ENCODE measurements at places on chromosomes 7 and 10.

GRCh38 chr10:78623578-78624215 is 445.1 kb upstream of the ZMIZ1 start:
- DNase-seq = no peak

DNA sequence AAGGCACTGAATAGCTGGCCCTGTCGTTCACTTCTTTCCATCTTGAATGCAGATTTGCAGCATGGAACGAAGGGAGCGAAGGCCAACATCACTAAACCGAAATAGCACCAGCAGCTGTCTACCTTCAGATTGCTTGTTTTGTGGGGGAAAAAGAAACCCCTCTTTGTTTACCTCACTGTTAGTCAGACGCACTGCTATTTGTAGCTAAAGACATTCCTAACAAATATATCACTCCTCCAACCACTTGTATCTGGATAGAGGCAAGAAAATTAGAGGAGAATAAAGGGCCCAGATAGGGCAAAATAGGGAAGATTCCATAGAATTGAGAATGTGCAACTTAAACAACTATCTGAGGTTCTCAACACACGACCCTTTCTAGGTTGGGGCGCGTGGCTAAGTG is 26.5 kb downstream of the ANK3 start:
- DNase-seq = no peak

- DNase-seq = no peak
Measured at GRCh38 chr7:116671681-116672595, at the start of gene MET. MET (plus strand) TSS chr7:116672196; CDS start chr7:116699085, 26,889 bp downstream.

GRCh38 chr7:117489430-117489829 is 9.6 kb downstream of the CFTR start:
- no peak for DNase-seq

- DNase-seq = no peak
Measured at GRCh38 chr10:76451911-76452310, 1020.5 kb downstream of the LRMDA start.

GRCh38 chr7:32039000-32039756 is 31.0 kb downstream of the PDE1C start:
- no peak for DNase-seq

DNA sequence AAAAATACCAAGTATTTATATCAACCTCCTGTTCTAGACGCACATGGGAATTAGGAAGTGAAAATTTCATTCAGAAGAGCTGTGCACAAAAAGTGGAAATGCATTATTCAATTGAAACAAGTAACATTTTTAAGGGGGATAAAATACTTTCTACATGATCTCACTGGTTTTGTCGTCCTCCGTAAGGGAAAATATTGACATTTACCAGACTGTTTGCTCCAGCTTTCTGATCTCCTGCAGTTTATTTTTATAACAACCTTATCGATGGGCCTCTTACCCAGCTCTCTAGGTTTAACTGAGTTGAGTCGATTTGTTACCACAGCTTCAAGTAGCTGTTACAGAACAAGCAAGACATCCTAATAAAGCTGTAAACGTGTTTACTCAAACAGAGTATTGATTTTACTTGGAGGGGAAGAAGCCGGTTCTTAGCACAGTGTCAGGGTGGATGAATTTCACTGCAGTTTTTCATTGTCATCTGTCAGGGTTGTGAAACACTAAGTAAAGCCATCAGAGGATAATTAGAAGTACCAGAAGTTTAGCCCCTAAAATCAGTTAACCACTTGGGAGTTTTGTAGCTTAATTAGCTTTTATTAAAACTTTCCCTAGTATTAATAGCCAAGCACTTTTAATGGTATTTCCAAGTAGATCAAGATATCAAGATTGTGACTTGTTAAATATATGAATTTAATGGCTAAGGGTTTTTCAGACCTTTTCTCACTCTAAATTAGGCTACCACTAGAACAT is 142.6 kb upstream of the KAT6B start:
- no peak for DNase-seq

GRCh38 chr7:50709151-50709550 is 73.5 kb downstream of the GRB10 start:
- DNase-seq = no peak

DNA sequence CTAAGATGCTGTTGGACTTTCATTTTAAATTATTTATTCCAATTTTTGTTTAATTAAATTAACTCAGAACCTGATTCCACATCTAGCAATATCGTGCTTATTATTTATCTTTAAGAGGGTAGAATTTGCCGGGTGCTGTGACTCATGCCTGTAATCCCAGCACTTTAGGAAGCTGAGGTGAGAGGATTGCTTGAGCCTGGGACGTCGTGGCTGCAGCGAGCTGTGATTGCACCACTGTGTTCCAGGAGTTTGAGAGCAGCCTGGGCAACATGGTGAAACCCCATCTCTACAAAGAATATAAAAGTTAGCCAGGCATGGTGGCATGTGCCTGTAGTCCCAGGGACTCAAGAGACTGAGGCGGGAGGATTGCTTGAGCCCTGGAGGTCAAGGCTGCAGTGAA is 47.8 kb downstream of the ZFAND4 start:
- no peak for DNase-seq

DNA sequence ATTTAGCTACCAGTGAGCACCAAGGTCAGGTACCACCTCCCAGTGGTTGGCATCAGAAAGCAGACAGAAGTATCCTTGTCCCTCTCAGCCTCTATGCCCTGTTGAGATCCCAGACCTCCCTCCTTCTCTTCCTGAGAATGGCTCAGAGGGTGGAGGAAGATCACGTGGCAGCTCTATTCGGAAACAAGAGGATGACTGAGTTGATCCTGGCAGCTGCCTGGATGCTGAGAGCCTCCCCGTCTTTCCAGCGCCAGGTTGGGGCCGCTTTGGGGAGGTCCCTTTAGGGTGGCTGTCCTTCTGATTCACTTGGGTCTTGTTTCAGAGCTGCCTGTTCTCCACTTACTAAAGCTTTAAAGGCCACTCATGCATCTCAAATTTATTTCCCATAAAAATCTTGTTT is 36.9 kb upstream of the NPFFR1 start:
- DNase-seq = no peak

DNA sequence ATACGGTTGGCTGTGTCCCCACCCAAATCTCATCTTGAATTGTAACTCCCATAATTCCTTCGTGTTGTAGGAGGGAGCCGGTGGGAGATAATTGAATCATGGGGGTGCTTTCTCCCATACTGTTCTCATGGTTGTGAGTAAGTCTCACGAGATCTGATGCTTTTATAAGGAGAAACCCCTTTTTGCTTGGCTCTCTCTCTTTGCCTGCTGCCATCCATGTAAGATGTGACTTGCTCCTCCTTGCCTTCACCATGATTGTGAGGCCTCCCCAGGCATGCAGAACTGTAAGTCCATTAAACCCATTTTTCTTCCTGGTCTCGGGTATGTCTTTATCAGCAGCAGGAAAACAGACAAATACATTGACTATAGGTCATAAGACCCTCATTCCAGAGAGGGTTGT is 15.9 kb upstream of the ST8SIA6 start:
- no peak for DNase-seq

DNA sequence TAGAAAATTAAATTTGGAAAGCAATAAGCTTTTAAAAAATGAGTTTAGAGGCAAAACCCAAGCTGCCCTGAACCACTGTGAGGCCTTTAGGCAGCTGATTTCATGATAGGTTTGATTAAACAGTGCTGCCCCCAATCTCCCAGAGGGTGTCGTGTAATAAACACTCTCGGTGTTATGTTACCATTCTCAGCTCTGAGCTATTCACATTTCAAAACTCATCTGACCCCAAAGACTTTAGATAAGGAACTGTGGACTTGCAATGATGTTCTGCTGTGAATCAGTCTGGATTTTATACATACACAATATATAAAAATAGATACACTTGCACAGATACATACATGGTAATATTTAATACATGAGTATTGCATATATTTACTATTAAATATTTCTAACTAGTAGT is 120.4 kb downstream of the MALRD1 start:
- no peak for DNase-seq

DNA sequence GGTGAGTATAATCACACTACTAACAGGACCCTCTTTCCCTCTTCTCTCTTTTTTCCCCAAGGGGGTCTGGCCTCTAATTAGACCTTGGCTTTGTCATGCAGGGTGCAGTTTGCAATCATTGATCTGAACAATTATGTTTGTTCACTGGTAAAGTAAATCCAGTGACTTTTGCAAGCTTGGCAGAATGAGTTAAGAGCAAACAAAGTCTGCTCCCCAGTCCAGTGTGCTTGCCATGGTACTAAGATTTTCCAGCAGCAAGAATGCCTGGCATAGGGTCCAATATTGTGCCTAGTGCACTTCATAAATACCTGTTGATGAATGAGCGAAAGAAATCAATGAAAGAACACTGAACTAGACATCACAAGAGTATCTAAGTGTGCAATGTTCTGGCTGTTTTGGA is 43.9 kb downstream of the PLXDC2 start:
- no peak for DNase-seq

DNA sequence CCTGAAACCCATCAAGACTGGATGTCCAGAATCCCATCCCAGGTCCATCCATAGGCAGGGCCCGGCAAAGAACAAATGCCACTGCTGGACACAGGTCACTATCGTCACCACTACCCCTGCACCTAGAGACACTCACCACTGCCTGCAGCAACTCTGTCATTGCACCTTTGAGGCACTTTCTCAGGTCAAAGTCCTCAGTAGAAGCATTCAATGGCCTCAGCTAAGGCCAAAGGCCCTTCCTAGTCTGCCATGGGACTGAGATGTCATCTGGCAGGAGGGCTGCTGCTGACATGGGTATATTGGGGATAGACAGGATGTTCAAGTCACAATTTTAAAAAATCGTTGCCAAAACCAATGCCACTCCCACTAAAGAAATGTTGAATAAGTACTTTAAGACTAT is 58.7 kb downstream of the GPAM start:
- no peak for DNase-seq

DNA sequence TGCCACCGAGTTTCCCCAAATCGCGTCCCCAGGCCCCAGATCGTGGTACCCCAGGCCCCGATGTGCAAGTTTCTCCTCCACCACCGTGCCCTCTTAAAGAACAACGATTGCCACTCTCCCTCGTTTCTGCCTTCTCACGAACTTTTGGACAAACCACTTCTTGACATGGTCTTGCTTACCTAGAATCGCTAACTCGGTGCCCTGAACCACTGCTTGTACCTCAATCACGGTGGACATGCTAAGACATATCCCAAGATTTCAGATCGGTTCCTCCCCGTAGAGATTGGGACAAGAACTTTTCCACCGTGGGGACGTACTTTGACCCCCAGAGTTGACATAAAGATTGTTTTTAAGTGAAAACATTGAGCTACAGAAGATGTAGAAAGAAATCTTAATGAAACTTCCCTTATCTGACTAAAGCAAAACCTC is 477 bp upstream of the ZC3HAV1 start:
- no peak for DNase-seq

DNA sequence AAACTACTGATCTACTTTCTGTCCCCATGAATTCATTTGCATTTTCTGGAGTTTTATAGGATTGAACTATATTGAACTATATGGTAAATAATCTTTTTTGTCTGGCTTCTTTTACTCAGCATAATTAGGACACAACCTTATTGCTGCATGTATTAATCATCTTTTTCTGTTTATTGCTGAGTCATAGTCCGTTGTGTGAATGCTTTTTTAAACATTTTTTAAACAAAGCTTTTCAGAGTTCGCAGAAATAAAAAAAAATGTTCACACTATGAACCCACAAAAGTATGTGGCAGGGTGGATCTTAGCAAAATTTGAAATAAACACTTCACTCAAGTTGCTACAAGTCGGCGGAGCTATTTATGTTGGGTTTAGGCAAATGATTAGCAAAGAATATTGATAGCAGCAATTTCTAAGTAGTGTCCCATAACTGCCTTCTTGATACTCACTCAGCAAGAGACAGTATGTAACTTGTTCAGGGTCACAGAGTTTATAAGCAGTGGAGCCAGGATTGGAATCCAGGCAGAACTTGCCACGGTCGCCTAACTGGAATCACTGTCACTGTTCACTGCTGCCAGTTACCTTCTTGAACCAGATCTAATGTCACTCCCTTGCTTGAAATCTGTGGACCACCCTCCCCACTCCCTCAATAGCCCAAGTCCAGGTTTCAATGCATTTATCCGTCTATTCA is 5.6 kb downstream of the CH25H start:
- DNase-seq = no peak

DNA sequence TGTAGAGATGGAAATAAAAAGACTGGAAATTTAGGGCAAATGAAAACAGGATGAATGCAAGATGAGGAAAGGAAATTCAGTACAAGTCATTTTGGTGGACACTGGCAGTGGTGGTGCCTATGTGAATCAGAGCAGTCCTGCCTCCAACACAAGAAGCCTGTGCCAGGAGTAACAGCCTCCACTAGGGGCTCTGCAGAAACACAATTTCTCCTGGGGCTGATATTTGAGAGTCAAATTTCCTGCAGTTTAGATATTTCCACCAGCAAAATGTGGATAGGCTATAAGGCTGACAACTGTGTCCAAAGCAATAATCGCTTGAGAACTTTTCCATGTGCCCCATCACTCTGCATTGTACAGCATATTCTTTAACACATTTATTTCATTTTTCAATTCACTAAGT is 4.7 kb upstream of the PLXDC2 start:
- DNase-seq = no peak

GRCh38 chr7:30175180-30175579 is 40.4 kb downstream of the MTURN start:
- DNase-seq = no peak

- DNase-seq = no peak
Measured at GRCh38 chr7:31234836-31235605, 105.5 kb downstream of the NEUROD6 start.

GRCh38 chr10:28970231-28970630 is 292.9 kb downstream of the BAMBI start:
- no peak for DNase-seq

GRCh38 chr10:526651-527312 is 162.7 kb downstream of the DIP2C start:
- no peak for DNase-seq

DNA sequence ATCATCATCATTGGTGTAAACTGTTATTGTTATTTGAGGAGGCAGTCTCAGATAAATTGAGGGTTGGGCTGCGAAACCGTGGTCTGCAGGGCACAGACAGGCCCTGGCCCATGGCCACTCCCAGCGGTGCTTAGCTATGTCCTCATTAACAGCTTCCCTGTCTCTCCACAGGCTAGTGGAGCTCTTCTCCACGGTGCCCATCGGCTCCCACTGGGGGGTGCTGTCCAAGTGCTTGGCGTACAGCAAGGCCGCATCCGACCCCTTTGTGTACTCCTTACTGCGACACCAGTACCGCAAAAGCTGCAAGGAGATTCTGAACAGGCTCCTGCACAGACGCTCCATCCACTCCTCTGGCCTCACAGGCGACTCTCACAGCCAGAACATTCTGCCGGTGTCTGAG is 21.6 kb downstream of the GPR26 start:
- no peak for DNase-seq

GRCh38 chr7:6453734-6454133 is 6.0 kb upstream of the DAGLB start:
- no peak for DNase-seq

GRCh38 chr10:103843854-103844570 is 11.4 kb downstream of the SH3PXD2A start:
- no peak for DNase-seq

DNA sequence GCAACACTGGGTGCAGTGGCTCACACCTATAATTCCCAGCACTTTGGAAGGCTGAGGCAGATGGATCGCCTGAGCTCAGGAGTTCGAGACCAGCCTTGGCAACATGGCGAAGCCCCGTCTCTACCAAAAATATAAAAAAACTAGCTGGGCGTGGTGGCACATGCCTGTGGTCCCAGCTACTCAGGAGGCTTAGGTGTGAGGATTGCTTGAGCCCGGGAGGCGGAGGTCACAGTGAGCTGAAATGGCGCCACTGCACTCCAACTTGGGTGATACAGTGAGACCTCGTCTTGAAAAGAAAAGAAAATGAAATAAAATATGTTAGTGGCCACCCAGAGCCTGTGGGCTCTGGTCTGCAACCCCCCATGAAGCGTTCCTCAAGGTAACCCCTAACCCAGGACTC is 13.3 kb downstream of the ITPRIP start:
- DNase-seq = no peak

All from stimulated activated CD4-positive, alpha-beta T cell treated with anti-CD3 and anti-CD28 coated beads, Interleukin-2, amount 100 ng/mL, for 4 hours (primary cell).